ENCODE measurements at places on chromosomes 1 and 21.

DNA sequence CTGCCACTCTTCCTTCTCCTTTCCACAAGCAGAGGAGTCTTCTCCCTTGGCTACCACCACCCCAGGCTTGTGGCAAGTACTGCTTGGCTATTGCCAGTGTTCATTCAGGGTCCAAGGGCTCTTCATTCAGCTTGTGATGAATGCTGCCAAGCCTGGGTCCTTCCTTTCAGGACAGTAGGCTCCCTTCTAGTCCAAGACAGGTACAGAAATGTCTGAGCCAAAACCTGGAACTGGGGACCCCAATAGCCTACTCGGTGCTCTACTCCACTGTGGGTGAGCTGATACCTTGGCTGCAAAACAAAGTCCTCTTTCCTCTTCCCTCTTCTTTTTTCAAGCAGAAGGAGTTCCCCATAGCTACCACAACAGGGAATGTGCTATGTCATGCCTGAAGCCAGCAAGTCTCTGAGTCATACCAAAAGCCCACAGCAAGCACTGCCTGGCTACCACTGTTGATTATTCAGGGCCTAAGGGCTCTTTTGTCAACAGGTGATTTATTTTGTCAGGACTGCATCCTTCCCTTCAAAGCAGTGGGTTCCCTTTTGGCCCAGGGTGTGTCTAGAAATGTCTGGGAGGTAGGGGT is 268.9 kb downstream of the HHAT start:
- DNase-seq, result peak; percentile 14

DNA sequence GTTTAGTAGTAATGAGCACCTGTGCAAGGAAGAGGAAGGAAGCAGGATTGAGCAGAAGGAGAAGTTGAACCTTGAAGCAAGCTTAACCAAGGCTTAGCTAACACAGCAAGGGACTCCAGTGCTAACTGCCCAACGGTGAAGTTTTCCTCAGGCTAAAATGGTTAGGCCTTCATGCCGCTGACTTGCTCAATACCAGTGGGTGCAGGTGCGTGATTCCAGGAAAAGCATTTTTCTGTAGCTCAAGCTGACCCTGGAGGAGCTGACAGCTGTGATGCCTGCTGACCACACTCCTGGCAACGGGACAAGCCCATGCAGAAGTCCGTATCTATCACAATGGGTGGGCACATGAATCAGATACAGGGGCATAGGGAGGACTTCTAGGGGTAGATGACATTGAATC is 76.5 kb upstream of the FGGY start:
- no peak for DNase-seq

- no peak for DNase-seq
Observed at GRCh38 chr21:35370071-35370470, 321.0 kb upstream of the RUNX1 start.

- no peak for DNase-seq
Observed at GRCh38 chr1:156923670-156924477, 3.4 kb downstream of the LRRC71 start.

- DNase-seq, result no peak
Observed at GRCh38 chr1:174049514-174049913, 27.4 kb upstream of the RC3H1 start.

GRCh38 chr1:206631085-206631509 is 4.2 kb upstream of the DYRK3 start:
- peak; percentile 31 for DNase-seq

DNA sequence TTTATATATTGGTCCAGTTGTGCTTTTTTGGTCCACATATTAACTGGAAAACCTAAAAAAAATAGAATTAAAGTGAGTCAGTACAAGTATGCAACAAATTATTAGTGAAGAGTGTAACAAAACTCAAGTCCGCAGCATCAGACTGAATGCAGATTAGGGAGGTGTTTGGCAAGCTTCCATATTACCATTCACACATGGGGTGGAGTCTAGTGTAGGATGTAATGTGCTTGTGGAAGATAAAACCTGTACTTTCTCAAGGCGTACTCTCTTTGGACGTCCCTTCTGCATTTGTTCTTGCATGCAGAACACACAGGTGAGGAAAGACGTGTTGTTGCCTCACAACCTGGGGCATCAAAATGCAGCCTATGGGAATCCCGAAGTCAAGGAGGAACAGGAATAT is 668.7 kb downstream of the MRPL39 start:
- DNase-seq, result no peak

- no peak for DNase-seq
Observed at GRCh38 chr1:248862695-248862997, 3.8 kb upstream of the ZNF692 start.

DNA sequence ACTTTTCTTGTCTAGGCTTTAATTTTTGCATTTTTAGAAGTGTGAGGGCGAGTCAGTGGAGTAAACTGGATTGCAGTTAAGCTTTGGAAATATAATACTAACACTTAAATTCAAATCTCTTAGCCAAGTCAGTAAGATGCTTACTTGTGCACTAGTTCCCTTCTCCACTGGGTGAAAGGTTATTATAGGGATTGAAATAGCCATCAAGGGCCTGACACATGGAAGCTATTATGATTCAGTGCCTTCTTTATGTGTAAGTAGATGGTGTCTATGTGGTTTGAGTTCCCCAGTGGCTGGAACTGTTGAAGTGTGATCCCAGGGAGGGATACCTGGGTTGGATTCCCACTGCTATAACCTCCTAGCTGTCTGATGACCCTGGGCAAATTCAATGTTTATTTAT is 24.7 kb upstream of the DMRTA2 start:
- DNase-seq, result no peak
